ENCODE measurements at places on chromosomes 16 and 17.

- peak; percentile 44 for DNase-seq
Observed at GRCh38 chr17:1710807-1711553, 803 bp upstream of the TLCD2 start.

DNA sequence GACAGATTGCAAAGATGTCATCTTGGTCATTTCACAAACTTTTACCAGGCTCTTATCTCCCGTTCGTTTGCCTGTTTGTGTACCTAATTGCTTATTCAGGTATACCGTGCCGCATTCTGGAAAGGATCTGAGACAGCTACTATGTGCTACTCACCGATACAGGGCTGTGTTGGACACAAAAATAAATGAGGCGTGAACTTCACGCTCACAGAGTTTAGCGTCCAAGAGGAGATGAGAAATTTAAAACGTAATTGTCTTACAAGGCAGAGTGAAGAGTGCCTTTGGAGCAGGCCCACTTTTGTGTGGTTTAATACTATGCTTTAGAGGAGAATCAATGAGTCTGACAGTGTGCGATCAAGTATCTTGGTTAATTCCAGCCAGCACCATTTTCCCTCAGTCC lies 26.7 kb downstream of the MAF start:
- no peak for DNase-seq

- peak; percentile 78 for DNase-seq
Observed at GRCh38 chr17:19867329-19868078, at the start of gene ULK2. Gene ULK2 (minus strand): TSS chr17:19867936. CDS start chr17:19867417, 519 bp downstream.

GRCh38 chr16:48409839-48410632 lies 24.8 kb upstream of the SIAH1 start:
- peak; percentile 81 for DNase-seq

DNA sequence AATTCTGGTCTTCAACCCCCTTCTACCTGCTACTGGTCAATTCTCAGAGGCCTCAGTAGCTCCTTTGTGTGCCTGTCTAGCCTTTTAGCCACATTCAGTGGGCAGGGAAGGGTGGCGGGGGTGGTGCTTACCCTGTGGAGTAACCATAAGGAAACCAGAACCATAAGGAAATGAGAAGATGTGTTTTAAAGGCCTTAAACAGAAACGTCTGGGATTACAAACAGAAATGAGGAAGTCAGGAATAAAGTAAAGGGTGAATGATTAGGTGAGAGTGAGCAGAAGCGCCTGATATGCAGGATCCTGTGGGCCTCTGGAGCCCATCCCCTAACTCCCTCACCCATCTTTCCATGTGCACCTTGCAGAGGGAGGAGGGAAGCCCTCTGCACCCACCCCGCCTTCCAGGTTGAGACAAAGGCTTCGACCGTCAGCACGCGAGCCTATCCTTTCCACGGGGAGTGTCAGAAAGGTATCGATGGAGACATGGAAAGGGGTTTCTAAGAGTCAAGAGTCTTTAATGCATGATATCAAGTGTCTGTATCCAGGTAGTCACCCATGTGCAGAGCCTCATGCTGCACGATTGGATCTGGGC lies 20.4 kb downstream of the KIAA0513 start:
- no peak for DNase-seq

DNA sequence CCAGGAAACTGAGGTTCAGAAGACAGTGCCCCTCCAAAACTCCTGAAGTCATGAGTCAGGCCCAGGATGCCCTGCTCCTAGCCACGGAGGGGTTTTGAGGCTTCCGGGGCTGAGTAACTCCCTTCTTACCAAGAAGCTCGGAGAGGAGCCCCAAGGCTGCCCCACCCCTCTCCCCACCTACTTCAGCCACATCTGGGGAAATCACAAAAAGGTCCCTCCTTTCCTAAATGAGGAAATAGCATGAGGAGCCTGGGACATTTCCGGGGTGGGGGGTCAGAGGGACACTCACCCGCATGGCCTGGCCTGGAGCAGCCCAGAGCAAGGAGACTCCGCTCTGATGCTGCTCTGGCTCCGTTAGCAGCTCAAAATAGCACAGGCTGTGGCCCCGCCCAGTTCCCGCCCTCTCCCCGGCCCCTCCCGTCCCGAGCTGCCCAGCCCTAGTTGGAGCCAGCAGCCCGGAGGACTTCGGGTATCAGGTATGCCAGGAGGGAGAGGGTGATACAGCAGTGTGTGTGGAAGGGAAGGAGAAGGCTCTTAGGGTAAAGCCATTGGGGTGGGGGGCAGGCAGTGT lies 40.1 kb downstream of the MYO18A start:
- DNase-seq = peak; percentile 79

DNA sequence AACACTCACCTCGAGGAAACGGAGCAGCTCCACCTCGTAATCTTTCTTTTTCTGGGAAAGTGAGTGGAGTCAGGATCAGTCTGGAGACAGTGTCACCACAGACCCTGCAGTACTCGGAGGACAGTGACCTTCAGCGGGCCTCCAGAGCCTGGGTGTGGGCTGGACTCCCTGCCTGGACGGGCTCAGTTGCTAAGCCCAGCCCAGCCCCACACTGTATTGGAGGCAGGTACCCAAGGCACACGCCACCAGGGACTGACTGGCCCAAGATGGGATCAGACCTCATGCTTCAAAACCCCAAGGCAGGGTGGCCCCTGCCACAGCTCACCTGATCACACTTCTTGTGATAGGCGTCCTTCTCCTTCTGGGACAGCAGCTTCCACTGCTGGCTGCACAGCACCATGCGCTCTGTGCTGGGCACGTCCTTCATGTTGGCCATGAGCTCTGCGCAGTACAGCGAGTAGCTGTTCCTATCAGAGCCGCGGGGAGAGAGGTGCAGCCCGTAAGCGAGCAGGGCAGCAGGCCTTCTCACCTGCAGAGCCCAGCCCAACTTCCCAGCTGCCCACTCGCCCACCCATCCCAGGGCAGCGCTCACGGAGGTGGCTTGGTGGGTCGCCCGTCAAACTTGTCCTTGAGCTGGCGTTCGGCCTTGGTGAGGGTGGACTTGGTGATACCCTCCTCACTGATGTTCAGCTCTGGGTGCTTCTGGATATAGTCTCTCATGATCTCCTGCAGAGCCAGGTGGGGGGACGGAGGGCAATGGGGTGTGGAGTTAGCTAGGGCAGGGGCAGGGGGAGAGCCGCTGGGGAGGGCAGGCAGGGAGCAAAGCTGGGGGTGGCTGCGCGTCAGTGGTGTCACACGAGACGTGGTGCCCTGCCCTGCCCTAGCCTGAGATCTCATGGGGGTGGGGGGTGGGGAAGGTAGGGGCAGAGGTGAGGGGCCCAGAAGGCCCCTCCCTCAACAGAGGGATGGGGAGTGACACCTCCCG lies 7.9 kb downstream of the UBTF start:
- no peak for DNase-seq

DNA sequence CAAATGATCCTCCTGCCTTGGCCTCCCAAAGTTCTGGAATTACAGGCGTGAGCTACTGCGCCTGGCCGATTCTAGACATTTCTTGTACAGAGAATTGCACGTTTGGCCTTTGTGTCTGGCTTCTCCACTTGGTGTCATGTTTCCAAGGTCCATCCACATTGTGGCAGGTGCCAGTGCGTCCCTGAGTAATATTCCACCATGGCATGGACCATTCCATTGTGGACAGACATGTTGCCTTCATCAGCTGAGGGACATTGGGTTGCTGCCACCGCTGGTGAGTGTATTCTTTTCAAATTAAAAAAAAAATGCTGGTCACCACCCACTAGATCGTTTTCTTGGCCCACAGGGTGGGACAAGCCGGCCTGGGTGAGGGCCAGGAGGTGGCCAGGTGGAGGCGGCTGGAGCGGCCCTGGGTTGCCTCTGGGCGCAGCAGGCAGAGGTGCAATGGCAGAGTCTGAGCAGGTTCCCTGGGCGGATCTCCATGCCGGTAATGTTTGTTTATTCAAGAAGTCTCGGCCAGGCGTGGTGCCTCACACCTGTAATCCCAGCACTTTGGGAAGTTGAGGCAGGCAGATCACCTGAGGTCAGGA lies 274.1 kb downstream of the SEC14L1 start:
- no peak for DNase-seq

DNA sequence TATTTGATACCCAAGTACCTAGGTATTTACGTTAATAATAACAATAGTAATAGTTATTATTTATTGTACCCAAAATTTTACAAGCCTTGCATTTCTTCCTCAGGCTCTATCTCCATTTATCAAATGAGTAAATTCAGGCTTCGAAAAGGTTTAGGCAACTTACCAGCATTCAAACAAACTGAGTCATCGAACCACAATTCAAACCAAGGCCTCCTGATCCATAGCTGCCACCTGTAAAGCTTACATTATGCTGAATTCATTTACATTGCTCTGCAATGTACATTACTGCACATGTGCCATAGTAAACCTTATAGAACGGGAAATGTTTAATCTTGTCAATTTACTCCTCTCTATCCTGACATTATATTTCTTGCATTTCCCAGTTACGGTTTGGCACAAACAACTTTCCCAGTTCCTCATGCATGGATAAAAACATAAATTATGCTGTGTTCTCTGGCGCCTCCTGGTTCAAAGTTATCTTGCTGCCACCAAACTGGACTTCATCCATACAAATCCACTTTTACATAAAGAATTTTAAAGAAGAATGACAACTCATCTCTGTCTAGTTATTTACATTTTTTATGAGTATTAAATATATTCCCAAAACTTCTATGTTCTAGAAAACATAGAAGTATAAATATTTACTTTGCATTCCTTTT lies 360.6 kb upstream of the SOX9 start:
- peak; percentile 49 for DNase-seq

- DNase-seq = no peak
Observed at GRCh38 chr16:3259836-3260235, 3.4 kb upstream of the MEFV start.

- no peak for DNase-seq
Observed at GRCh38 chr17:79954281-79955166, 81.1 kb downstream of the TBC1D16 start.

DNA sequence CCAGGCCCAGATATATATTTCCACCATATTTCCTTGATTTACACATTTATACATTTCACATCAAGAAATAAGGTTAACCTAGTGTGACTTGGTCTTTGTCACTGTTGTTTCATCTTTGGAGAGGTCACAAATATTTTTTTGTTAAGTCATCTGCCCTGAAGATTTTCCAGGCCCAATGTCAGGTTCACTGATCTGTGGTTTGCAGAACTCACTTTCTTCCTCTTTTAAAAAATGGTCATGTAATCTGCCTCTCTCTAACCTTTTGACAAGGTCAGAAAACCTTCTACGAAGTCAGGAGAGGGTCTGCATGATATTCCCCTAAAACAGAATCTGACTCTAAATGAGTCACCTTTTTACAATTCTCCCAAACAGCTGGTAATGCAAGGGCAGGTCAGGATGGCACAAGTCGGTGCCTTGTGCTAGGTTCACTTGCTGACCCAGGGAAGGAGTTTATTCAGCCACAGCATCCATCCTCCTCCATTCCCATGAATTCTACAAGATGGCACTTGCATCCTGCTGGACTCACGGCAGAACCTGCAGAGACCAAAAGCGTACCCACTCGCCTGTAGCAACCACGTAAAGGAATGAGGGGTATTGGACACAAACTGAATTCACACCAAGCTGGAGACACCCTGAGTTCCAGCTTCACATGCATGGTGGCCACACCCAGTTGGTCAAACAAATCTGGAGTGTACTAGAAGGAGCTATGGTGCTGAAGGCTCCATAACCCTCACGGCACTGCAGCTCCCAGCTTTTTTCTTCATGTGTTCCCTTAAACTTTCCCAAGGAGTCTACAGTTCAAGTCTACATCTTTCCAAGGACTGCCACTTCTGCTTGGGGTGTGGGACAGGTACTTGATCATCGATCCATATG lies 1.6 kb upstream of the KIAA0513 start:
- DNase-seq = no peak

DNA sequence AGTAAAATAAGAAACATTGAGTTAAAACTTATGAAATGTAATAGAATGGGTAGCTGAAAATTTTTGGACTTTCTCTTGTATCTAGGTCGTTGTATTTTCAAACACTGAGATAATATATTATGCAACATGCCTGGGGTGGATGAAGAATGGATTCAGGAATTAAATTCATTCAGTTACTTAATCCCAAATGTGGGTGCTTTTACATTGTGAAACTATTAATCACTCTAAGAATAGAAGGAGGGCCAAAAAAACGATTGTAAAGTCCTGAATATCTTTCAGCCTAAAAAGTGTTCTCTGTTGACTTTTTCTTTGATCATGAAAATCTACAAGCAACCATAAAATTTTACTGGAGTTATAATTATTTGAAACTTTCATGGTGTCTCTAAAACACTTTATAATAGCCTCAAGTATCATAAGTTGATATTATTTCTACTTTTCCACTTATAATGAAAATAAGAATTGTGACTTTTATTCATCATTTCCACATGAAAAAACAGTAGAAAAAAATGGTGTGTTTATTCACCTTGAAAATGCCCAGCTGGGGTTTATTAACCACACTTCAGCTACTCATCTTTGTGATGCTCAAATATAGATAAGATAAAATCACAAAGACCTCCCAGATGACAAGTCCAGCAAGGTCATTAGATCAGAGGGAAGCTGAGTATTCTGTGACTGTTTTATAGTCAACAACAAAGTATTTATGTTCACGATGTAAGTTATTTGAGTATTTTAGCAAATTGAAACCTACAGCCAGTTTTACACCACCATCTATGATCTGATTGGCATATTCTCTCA lies 619.9 kb upstream of the SOX9 start:
- DNase-seq = peak; percentile 57

- no peak for DNase-seq
Observed at GRCh38 chr17:70270554-70270953, 101.2 kb downstream of the KCNJ2 start.

GRCh38 chr17:44688675-44689476 lies 700 bp downstream of the CCDC43 start:
- DNase-seq = peak; percentile 11

DNA sequence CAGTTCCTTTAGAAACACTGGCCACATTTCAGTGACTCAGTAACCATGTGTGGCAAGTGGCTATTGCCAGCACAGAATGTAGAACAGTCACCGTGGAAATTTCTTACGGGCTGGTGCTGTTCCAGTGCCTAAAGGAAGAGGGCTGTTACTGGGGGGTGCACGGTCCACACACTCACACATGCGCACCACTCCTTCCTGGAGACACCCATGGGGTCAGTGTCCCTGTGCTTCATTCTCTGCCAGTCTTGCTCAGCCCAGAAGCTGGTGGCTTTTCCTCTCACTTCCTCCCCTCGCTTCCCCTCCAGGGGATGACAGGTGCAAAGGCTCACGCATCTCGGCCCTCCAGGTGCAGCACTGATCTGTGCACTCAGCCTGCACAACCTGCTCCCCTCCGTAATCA lies 115.6 kb downstream of the CCDC182 start:
- no peak for DNase-seq

Measured in EL (cell line).